ENCODE measurements at places on chromosomes 6 and 20.

GRCh38 chr20:35616465-35617396, 1.1 kb downstream of the SPAG4 start:
- no peak for DNase-seq

DNA sequence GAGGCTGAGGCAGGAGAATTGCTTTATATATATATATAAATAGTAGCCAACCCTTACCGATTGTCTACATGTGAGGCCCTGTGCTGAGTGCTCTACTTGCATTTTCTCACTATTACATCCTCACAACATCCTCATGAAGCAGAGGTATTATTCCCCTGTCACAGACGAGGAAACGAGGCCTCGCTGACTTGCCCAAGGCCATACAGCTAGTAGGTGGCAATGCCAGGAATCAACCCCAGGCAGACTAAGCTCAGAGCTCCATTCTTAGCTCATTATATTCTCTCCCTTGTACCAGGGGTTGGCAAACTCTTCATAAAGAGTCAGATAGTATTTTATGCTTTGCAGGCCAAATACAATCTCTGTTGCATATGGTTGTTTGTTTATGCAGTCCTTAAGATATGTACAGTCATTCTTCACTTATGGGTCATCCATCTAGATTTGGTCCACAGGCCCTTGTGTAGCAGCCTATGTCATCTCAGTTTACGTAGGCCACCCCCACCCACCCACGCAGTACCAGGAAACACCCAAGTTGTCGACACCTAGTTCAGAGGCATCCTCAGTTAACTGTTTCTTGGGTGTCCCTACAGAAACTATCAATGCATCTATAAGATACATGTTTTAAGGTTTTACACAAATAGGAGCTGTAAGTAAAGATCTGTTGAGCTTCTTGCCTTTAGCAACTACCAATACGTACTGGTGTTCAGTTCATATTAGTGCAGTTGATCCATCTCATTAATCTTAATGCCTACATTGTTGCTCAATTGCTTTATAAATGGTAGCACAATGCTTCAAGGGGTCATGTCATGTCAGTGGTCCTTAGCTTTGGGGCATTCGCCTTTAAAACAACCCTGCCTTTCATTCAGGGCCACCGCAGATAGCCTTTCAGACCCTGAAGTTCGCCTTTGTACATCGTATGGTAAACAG, 3.0 kb downstream of the CASS4 start:
- DNase-seq, result no peak

GRCh38 chr6:41428336-41428995, 93.1 kb downstream of the NCR2 start:
- no peak for DNase-seq

GRCh38 chr6:26556263-26557070, 18.3 kb downstream of the HMGN4 start:
- no peak for DNase-seq

DNA sequence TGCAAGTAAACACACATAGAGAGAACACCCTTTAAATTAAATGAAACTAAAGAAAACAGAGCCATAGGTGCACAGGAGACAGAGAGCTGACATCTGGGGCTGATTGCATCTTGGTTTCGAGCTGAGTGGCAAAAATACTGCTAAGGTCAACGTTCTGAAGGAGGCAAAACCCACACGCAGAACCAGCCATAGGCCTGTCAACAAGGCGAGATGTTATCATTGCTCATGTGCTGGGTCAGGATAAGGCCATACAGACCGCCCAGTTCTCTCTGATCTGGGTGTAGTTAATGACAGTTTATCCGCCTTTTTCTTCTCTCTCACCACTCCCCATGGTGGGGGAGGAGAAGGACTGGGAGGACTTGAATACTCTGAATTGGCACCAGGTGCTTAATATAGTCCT, 4.5 kb upstream of the FAM110A start:
- DNase-seq, result no peak

DNA sequence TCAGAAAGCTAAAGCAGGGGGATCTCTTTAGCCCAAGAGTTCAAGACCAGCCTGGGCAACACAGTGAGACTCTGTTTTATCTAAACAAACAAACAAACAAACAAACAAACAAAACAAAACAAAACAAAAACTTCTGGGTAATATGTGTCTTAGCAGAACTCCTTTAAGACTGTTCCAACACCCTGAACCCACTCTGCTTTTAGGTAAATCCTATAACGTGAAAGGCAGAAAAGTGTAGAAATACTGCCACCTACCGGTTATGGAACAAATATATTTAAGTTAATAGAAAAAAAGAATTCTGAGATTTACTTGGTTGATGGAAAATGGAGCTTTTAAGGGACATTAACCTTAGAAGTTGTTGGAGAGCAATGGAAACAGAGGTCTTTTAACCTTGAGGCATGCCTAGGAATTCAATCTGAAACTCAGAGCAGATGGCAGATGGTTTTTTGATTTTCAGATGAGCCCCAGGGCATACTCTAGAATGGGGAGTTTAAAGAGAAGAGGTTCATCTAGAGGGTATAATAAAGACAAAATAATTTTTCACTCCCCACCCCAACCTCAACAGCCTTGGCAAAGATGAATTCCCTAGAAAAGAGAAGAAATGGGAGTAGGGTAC, 38.5 kb downstream of the SOD2 start:
- no peak for DNase-seq

- DNase-seq, result no peak
These were observed 101.8 kb downstream of the TNFAIP3 start for GRCh38 chr6:137968901-137969300.

DNA sequence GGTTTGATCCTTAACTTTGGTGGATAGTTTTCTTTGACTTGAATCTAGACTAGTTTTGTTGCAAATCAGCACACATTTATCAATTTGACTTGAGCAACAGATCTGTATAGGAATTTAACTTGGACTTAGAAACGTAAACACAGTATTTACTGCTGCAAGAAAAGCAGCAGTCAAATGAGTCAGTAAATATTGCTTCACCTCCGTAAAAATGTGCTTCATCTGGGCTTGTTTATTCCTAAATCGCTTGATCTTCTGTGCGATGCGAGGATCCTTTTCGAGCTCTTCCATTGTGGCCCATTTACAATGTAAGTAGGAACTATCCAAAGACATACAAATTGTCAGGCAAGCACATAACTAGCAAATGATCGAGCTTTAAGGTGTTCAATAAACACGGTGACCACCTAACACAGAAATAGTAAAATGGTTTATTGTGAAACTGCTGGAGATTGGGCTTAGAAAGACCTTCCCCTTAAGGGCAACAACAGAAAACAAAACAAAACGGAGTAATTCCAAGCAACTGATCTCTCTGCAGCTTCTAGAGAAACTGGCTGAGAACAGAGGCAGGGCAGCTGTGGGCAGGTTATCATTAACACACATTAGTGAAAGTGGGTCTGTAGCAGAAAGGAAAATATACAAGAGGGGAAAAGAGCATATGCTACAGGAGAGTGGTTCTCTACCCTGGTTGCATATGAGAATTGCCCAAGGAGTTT, 120.8 kb downstream of the CHD6 start:
- no peak for DNase-seq

- DNase-seq, result no peak
These were observed 91.7 kb downstream of the YTHDF1 start for GRCh38 chr20:63124092-63124781.

- DNase-seq, result no peak
These were observed 39.6 kb downstream of the DZANK1 start for GRCh38 chr20:18427214-18427613.

- DNase-seq, result no peak
These were observed 114.2 kb upstream of the ID4 start for GRCh38 chr6:19722999-19723398.

DNA sequence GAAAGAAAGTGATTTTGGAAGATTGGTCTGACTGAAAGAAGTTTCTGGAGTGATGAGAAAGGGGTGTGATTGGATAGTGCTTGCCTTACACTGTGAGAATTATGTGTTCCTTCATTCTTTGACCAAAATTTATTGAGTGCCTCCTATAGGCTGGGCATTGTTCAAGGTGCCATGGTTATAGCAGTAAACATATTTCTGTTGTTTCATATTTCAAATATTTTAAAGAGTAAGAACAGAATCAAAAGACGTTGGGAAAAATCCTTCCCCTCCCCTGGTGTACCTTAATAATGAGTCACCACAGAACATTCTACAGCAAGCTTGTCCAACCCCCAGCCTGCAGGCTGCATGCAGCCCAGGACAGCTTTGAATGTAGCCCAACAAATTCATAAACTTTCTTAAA, 78.6 kb downstream of the GCLC start:
- no peak for DNase-seq

DNA sequence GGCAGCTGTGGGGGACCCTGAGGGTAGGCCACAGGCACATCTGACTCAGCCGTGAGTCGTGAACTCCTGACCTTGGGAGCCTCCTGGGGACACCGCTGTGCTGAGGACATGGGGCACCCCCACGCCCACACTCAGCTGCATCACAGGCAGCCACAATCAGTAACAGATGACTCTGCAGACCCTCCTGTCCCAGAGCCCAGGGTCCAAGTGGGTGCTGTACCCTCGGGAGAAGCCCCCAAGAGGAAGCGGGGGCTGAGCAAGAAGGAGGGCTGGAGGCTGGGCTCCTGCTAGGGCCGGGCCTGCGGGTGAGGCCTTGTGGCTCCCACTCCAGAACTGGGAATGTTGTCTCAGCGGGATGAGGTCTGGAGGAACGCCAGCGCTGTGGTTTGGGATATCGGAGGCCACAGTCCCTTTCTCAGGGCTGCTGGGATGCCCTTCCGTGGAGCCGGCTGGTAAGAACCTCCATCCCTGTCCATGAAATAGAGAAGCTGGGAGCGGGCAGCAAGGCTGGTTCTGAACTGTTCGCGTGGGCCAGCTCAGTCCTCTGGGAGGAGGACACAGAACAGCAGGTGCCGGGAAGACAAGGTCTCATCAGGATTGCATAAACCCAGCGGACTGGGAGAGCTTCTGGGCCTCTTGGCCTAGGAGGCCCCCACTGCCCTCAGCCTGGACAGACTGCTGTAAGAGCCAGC, 3.1 kb upstream of the LAMA5 start:
- no peak for DNase-seq

GRCh38 chr6:12233693-12234571, 56.2 kb upstream of the EDN1 start:
- no peak for DNase-seq

GRCh38 chr6:19876672-19877071, 39.5 kb downstream of the ID4 start:
- no peak for DNase-seq

GRCh38 chr6:78598966-78599365, 268.4 kb upstream of the IRAK1BP1 start:
- no peak for DNase-seq

DNA sequence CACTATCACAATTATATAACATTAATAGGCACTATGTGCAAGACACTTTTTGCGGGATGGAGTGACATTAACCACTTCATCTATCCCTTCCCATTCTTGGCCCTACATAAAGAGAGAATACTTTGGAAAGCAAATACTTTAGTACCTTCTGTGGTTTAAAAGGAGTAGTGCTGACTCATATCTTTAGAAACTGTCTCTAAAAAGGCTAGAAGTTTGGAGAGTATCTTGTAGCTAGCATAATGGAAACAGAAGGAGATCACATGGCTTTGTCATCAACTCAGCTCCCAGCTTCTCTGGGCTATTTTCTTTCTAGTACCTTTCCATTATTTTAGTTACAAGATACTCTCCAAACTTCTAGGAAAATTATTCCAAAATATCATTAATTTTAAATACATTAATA, 157.5 kb downstream of the ADGRG6 start:
- no peak for DNase-seq

- DNase-seq, result no peak
These were observed 175.2 kb downstream of the CDKAL1 start for GRCh38 chr6:20709451-20709850.

- no peak for DNase-seq
These were observed 26.4 kb downstream of the ZNF391 start for GRCh38 chr6:27414996-27415395.

DNA sequence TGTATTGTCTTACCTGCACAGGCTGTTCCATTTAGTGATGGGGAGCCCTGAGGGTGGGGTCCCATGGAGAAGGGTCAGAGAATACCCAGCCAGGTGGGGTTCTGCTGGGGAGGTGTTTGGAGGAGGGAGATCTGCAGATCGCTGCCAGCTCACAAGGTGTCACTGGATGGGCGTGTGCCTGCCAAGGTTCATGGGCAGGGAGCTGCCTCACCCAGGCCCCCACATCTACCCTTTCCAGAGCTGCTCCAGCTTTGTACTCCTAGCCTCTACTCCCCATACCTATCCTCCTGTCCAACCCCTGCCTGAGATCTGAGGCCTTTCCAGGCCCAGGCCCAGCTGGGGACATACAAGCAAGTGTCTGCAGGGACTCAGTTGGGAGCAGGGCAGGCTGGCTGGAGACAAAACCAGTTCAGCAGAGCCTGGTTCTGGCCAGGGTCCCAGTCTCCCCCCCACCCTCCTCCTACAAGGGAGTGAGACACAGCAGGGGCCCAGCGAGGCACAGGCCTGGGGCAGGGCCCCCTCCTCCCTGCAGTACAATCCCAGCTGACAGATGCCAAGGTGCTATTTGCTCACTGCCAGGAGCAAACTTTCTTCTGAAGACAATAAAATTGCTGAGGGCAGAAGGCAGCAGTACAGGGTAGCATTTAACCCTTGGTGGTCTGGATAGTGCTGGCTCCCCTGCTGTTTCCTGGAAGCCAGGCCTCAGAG, 19.7 kb downstream of the SPDEF start:
- no peak for DNase-seq

- DNase-seq, result no peak
These were observed 645.0 kb downstream of the PHF3 start for GRCh38 chr6:64280569-64280968.

- DNase-seq, result no peak
These were observed 21.8 kb downstream of the NPEPL1 start for GRCh38 chr20:58714340-58714922.

DNA sequence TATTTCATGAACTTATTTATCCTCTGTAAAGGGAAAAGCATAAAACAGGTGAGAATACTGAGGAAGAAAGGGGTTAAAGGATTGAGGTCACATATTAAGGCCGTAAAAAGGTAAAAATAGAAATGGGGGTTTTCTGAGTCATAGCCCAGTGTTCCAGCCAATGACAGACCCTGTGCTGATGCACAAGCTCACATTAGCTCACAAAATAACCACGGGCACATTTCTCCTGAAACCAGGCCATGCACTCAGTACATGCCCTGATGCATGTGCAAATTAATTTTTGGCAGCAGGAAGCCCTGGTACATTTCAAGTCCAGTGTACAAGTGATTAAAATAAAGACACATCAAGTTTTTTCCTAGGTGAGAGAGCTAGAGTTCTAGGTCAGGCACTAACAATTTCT, 194.4 kb downstream of the TMEM200A start:
- DNase-seq, result no peak

- no peak for DNase-seq
These were observed 182.3 kb downstream of the SASH1 start for GRCh38 chr6:148524976-148525375.

- DNase-seq, result no peak
These were observed 109.2 kb downstream of the FOXF2 start for GRCh38 chr6:1498491-1499113.

DNA sequence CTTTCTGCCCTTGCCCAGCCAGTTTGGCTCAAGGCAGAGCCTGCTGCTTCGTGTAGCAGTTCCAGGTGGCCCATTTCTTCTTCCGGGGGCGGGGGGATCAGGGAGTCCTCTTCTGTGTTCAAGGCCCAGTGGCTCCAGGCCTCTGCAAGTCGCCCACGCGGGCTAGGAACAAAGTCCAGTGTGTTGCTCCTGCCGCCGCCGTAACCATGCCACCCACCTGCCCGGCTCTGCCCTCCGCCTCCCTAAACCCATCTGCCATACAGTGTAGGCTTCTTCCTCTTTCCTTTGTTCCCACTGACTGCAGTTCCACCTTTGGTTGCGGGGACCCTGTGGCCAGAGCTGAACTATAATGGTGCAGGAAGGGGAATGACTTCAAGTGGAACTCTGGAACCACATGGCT, 43.9 kb upstream of the SRF start:
- DNase-seq, result no peak

Measured in stimulated activated CD8-positive, alpha-beta memory T cell treated with anti-CD3 and anti-CD28 coated beads, Interleukin-4, amount 100 ng/mL, for 1 hour (primary cell).